Activated CD4-positive, alpha-beta T cell treated with anti-CD3 and anti-CD28 coated beads for 24 hours (primary cell): ENCODE measurements at places on chromosomes 6 and 20.

DNA sequence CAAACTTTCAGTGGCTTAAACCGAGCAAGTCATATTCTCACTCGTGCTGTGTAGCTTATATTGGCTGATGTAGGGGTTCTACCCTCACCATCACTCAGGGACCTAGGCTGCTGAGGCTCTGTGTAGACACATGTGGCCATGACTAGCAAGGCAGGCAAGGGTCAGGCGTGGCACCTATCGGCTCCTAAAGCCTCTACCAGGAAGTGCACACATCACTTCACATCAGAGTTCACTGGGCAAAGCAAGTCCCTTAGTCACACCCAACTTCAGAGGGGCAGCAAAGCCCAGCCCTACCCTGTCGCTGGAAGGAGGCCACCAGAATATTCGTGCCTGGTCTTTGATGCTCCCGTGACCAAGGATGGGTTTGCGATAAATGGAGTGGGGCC, 42.9 kb downstream of the PPP1R14C start:
- no peak for DNase-seq

GRCh38 chr6:111852725-111853124, 20.5 kb downstream of the FYN start:
- DNase-seq = no peak

- DNase-seq = no peak
These were observed 57.4 kb downstream of the PRL start for GRCh38 chr6:22239261-22239921.

DNA sequence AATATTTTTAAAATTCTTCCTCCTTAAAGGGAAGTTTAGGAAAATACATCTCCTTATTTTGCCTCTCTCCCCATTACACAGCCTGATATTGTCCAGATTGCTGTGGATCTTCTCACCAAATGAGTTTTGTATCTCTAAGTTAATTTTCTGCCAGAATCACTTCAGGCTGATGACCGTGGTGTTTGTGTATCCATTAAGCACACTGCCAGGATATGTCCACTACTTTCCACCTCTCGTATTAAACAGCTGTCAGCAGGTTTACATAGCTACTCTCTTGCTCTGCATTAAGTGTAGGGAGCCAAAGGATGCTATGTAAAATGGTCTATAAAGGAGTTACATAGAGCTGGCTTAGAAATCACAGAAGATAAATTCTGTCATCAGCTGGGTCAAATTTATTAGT, 201.1 kb downstream of the ZFAND3 start:
- no peak for DNase-seq

DNA sequence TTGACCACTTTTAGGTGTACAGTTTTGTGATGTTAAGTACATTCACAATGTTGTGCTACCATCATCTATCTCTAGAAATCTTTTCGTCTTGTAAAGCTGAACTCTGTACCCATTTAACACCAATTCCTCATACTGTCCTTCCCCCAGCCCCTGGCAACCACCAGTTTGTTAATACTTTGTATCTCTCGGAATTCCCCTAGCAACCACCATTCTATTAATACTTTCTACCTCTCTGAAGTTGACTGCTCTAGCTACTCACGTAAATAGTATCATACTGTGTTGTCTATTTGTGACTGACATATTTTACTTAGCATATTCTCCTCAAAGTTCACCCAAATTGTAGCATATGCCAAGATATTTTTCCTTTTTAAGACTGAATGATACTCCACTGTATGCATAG, 82.3 kb upstream of the CLDN20 start:
- DNase-seq = no peak

- no peak for DNase-seq
These were observed 107.1 kb downstream of the CEBPB start for GRCh38 chr20:50297498-50298376.

DNA sequence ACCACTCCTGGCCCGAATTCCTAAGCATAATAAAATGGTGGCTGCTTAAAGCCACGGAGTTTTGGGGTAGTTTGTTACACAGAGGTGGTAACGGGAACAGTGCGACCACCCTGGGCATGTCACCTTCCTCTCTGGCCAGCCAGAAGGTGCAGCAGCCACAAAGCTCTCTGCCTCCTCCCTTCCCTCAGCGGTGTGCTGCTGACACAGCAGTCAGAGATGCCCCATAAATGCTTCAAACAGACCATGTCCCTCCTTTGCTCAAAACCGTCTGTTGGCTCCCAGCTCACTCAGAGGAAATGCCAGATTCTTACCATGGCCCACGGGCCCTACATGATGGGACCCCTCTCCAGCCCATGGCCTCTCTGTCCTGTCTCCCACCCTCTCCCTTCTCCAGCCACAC, 12.1 kb upstream of the TCF15 start:
- no peak for DNase-seq
